Renal cortex interstitium (tissue), 15 donors: ENCODE measurements at places on chromosomes 3 and 15. TPM values are rescaled to one million over a fixed set of nuclear protein-coding genes. Genes with fewer than 3 reads are reported as not detected.

Gene SPINK8
- polyA plus RNA-seq, result 0.24 TPM

Gene MEGF11
- polyA plus RNA-seq, result 3.3 TPM

Gene PTH1R
- polyA plus RNA-seq, result 172 TPM

Gene LYZL4
- not detected for polyA plus RNA-seq

Gene TM4SF18
- polyA plus RNA-seq, result 23.1 TPM

Gene RETNLB
- polyA plus RNA-seq, result not detected

Gene GATM
- 227 TPM for polyA plus RNA-seq

Gene GOLGA6A
- 0.51 TPM for polyA plus RNA-seq

Gene GRM2
- polyA plus RNA-seq, result 0.73 TPM

Gene AMOTL2
- 87.0 TPM for polyA plus RNA-seq

Gene ALDH1L1
- polyA plus RNA-seq, result 50.8 TPM

Gene TEX55
- not detected for polyA plus RNA-seq

Gene MUC13
- not detected for polyA plus RNA-seq

Gene MME
- polyA plus RNA-seq, result 376 TPM

Gene KNG1
- 179 TPM for polyA plus RNA-seq
